ENCODE measurements at places on chromosomes 5 and 9.

- DNase-seq, result no peak
Observed at GRCh38 chr9:26950521-26950920, 3.5 kb upstream of the PLAA start.

DNA sequence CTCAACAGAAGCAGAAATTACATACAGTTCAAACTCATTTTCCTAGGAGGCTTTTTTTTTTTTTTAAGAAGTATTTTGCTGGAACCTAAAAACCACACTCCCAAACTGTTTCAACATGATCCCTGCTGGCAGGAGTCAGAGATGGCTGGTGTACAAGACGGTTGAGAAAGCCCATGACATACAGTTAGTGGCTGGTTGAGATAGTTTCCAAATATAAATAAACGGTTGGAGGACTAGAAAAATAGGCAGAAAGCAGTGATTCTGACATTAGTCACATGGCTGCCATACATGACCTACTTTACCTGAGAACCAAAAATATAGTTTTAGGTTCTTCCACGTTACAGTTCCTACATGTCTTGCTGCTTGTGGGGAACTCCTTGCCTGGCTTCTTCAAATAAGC is 31.7 kb upstream of the BASP1 start:
- no peak for DNase-seq

GRCh38 chr9:107982745-107983144 is 493.2 kb upstream of the KLF4 start:
- no peak for DNase-seq

GRCh38 chr9:129640086-129640870 is 1.7 kb downstream of the ASB6 start:
- DNase-seq, result no peak

DNA sequence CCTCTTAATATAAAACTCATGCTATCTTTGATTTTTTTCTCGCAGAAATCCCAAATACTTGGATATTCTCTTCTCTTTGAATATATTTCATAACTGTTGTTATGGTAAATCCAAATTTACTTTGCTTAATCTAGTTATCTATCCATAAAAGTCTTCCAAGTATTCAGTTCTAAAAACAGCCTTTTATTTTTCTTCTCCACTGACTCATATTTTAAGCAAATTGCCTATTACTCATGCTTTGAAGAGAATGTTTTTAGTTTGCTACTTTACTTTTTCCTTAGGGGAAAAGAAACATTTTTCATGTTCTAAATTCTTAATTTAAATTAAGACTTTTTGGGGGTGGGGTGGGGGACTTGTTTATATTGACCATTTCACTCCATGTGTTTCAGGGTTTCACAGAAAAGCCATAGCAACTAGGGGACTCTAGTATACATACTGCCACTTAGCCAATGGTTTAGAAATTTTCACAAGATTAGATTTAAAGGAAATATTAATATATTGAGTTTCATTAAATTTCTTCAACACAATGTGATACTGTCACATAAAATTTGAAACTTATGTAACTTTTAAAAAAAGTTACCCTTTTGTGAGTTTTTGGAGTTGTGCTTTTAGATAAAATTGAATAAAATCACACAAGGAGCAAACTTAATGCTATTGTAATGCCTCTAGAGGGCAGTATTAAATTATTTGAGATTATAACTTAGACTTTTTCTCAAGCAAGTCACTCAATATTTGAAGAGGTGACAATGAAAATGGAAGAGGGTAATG is 545.8 kb upstream of the ARRDC3 start:
- no peak for DNase-seq

DNA sequence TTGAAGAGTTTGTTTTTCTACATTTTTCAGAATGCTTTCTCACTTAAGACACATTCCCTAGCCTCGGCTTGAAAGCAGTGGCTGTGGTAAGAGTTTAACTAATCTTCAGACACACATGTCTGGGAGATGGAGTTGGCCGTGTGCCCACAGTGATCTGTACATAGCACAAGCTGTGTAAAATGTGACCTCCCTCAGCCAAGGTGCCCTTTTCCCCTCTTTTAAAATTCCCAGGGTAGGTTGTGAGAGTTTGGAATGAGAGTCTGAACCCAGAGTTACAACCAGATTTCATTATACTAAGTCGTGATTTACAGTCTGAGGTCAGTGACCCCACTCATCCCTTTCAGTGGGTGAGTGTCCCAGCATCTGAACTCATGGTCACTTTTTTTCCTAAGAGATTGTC is 230.4 kb downstream of the DOCK8 start:
- DNase-seq, result no peak

- DNase-seq, result no peak
Observed at GRCh38 chr9:93677048-93677571, 100.7 kb downstream of the PHF2 start.

- no peak for DNase-seq
Observed at GRCh38 chr9:116471093-116471906, 215.8 kb upstream of the TRIM32 start.

DNA sequence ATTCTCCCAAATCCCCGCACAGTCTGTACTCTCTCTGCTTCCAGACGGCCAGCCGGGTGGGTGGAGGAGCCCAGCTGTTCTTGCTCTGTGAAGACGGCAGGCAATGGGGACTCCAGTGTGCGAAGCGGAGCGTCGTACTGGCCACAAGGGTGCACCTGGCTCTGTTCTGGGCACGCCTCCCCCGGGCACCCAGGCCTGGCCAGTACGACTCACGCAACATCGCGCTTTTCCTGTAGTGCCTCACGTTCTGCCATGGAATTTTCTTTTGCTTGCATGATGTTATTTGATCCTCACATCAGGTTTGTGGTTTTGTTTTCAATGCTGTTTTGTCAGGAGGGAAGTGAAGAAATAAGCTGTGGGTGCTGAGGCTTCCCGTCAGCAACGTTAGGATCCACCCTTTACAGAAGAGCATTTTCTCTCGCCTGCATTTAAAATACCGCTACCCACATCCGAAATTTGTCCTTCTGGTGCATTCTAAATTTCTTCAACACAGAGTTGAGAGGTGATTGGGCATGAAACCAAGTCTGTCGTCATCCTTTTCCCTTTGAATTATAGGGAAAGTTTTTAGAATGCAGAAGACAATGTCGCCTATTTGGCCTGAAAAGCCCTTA is 311.7 kb downstream of the TRIM36 start:
- peak; percentile 4 for DNase-seq

- no peak for DNase-seq
Observed at GRCh38 chr5:176545737-176546509, 3.2 kb upstream of the CDHR2 start.

DNA sequence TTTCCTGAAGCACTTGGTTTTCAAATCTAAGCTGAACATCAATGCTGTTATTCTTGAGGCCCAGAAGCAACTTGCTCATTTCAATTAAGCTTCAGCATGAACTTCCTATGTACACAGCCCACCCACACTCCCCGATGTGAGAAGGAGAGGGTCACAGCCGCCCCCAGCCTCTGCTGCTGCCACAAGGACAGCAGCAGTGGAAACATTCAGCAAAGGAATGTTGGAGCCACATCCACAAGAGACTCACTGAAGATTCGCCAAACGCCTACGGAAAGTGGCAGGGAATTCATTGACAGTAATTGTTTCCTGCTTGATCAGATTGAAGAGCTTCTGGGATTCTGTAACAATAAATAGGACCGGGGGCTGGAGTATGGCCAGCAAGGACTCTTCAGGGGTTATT is 2.9 kb downstream of the TGFBI start:
- DNase-seq, result no peak

GRCh38 chr5:140734354-140734753 is 34.1 kb downstream of the ZMAT2 start:
- DNase-seq, result no peak

- DNase-seq, result no peak
Observed at GRCh38 chr9:90419221-90419851, 223.3 kb downstream of the DIRAS2 start.

DNA sequence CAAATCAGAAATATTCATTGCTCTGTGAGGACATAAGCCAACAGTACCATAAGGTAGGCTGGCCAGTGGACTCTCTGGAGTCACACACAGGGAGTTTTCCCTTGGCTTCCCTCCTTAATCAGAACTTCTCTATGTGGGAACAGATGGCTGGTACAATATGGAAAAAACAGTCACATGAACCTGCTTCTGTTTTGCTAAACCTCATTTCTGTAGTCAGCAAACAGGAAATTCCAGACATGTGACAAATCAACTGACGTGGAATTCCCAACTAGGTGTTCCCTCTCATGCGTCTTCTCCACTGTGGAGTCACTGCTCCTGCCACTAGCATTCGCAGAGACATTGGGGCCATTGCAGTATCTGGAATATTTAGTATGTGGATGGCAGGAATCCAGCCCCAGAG is 617.6 kb downstream of the KIF4B start:
- no peak for DNase-seq

- no peak for DNase-seq
Observed at GRCh38 chr5:139358064-139358463, 16.4 kb downstream of the PAIP2 start.

- no peak for DNase-seq
Observed at GRCh38 chr5:135993880-135994636, 34.7 kb upstream of the TGFBI start.

DNA sequence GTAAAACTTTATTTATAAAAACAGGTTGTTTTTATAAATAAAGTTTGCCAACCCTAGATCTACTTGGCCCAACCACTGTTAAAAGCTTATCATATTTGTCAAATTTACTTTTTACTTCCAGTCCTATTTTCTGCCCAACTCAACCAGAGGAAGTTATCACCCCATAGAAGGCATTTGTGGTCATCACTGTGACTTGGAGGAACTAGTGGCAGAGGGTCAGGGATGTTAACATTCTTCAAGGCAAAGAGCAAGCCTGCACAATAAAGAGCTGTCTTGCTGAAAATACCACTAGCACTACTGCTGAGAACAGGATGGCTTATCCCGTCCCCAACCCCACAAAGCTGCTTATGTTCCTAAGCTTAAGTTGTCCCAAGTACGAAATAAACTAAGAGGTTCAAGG is 22.3 kb downstream of the TTC33 start:
- DNase-seq, result no peak

DNA sequence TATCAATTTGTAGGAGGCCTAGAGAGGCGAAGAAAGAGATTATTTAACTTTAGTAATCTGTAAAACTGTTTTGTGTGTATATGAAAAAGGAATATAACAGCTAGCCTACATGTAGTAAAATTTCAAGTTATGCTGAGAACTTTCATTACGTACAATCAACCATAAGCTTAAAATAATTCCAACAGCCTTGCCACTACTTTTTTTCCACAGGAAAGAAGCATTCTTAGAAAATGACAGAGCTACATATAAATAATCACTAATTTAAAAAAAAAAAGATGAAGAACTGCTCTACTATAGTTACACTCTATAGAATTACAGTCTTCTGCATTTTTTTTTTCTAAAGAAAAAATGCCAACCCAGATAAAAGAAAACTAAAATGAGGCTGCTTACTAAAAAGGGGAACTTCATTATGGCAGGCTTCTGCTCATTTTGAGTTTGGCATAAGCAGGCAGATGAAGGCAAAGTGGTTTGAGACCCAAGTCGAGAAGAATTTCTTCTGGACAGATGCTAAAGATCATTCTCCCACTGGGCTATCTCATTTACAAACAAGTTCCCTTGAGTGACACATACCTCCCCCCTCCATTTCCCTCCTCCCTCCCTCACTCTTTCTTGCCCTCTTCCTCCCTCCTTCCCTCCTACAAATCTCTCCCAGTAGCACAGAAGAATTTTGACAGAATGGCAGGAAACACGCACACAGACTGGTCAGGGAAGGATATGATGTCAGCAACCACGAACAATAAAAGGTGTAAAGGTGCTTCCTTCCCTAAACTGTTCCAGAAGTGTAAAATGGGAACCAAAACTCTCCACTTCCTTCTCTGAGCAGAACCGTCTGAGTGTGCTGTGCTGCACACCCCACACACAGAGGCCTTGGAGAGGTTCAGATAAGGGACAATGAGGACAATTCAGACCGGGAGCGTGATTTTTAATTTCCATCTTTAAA is 56.1 kb downstream of the MEF2C start:
- peak; percentile 16 for DNase-seq

DNA sequence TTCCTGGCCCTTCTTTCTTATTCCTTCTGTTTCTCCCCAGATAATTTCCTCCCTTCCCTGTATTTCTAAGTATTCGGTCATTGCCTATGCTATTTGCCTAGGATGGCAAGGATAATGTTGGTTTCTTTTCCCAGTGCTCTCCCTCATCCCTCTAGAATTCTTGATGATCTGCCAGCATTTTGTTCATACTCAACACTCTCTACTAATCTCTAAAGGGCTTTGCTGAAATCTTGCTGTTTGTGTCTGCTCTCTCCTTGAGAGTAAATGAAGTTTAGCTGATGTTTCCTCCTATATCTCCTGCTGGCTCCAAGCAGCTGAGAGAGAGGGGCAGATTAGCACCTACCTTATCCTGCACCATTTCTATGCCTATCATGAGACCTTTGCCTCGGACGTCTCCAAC is 38.1 kb downstream of the AGXT2 start:
- no peak for DNase-seq

DNA sequence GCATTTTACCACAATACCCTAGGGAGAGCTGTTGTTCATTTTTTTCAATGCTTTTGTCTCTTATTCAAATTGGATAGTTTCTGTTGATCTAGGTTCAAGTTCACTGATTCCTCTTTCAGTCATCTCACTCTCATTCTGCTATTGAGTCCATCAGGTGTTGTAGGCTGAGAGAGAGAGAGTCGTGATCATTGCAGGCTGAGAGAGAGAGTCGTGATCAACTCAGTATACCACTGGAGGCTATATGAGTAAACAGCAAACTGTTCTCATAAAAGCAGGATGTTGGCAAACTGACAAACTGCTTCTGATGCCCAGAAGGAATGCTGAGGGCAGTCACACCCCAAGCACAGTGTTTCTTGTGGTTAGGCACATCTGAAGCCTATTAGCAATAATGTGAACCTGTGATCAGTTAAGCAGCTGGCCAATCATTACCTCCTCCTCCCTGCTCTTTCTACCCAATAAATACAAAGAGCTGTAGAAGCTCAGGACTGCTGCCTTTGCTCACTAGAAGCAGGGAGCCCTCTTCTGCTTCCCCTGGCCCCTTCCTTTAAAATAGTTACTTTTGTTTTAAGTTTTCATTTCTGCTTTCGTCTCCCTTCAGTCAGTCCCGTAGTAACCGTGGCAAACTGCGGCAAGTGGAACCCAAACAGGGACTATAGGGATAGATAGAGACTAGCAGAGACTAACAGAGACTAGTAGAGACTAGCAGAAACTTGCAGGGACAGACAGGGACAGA is 476.1 kb upstream of the ACO1 start:
- DNase-seq, result no peak

DNA sequence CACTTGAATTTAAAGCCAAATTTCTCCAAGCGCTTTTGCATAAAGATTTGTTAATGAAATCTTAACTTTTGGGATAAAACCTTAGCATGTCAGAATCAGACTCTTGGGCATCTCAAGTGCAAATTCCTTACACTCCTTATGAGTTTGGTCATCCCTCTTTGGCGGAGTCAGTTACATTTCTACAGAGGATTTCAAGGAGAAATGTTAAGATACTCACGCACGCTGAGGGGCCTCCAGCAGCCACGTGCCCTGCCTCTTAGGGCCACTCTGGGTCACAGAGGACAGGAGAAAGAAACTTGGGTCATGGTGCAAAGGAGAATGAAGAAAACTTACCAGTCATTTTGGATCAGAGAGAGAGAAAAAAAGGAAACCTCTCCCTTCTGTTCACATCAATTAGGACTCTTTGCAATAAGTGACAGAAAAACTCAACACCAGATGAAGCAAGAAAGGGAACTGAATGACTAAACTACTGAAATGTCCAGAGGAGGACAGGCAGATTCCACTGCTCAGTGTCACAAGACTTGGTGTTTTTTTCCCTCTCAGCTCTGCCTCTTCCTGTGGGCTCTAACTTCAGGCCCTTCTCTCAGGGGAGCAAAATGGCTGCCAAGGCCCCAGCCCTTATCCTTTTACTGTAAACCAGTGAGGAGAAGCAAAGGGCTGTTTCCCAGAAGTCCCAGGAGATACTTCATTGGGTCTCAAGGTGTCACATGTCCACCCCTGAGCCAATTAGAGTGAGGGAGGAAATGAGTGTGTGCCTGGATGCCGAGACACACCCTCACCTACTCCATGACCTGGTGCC is 63.3 kb upstream of the NFIL3 start:
- no peak for DNase-seq

All from nucleus accumbens (tissue), 56 donors.